ENCODE measurements at places on chromosomes 3 and 15.
A peak's percentile ranks its signal among the peaks of the same experiment; 100 is the strongest.

GRCh38 chr3:72549761-72550581, 298.3 kb downstream of the SHQ1 start:
- no peak for DNase-seq

- no peak for DNase-seq
Observed at GRCh38 chr15:44530653-44531052, 6.3 kb upstream of the EIF3J start.

- peak; percentile 89 for DNase-seq
Observed at GRCh38 chr3:128993461-128994172, at the start of gene CFAP92. CFAP92 (minus strand) TSS chr3:128994076; CDS start chr3:128993304, 772 bp downstream.

- no peak for DNase-seq
Observed at GRCh38 chr15:23457890-23458289, 10.8 kb upstream of the GOLGA6L2 start.

DNA sequence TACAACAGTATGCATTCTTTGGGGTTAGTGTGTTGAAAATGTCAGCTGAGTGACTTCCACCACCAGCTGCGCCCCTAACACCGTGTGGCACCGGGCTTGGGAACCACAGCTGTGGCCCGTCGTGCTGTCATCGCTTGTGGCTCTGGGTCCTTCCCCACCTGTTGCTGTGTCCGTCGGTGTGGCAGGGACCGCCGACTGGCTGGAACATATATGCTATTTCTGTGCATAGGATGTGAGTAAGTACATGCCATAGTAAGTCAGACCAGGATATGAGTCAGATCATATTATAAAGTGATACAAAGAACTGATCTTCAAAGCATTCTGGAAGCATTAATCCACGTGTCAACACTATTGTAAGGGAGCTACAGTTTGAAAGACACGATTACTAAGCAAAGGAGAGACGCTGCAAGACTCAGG, 31.9 kb downstream of the EHD4 start:
- peak; percentile 74 for DNase-seq

GRCh38 chr15:47367726-47368390, 349.4 kb upstream of the SEMA6D start:
- DNase-seq: no peak

GRCh38 chr15:33788906-33789540, 179.3 kb upstream of the CHRM5 start:
- DNase-seq: no peak

GRCh38 chr15:38017721-38018120, 83.3 kb downstream of the TMCO5A start:
- DNase-seq: no peak

- DNase-seq: peak; percentile 7
Observed at GRCh38 chr3:160226026-160226907, 1.0 kb downstream of the C3orf80 start.

GRCh38 chr3:127604035-127604434, 5.8 kb downstream of the MCM2 start:
- DNase-seq: no peak

- DNase-seq: no peak
Observed at GRCh38 chr3:9898467-9899241, 4.0 kb upstream of the IL17RE start.

DNA sequence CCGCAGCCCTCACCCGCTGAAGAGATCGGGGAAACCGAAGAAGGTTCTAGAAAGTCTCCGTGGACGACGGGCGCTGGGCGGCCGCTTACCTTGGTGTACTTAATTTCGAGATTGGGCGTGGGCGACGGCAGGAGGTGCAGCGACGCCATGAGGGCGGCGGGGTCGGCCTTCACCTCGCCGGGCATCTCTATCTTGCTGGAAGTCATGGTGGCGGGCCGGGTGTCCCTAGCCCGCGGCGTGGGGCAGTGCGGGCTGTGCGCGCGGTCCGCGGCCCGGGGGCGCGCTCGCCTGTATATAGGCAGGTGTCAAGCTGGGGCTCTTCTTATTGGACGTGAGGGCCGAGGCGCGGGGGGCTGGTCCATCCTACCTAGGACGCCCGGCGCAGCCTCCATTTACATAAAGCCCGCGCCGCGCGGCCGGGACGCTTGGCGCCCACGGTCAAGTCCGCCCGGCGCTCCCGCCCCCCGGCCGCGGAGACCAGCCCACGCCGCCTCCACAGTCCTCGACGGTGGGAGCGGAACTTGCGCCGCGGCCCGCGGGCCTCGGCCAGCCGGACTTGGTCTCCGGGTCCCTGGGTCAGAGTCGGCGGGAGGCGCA, at the start of gene ALDH1A2:
Gene ALDH1A2 (minus strand): TSS at position 267 of the 597 bp plus-strand sequence. CDS start 61 bp downstream, at position 206.
- DNase-seq: no peak

DNA sequence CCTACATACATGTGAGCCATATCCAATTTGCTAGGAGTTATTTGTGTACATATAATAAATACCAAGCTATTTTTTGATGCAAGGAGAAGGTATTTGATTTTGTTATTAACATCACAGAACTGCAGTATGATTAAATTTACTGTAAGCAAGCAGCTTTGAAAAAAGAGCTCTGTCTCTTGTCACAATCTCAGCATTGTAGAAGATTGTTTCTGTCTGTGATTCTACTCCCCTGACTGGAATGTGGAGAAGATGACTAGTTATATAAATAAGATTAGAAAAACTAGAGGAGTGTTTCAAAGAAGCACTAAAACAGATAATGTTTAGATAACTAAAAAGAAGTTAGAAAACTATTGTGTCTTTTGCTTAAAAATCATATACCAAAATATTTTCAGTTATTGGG, 17.1 kb upstream of the DCBLD2 start:
- DNase-seq: no peak

GRCh38 chr3:143090486-143090885, 29.1 kb upstream of the CHST2 start:
- DNase-seq: no peak

DNA sequence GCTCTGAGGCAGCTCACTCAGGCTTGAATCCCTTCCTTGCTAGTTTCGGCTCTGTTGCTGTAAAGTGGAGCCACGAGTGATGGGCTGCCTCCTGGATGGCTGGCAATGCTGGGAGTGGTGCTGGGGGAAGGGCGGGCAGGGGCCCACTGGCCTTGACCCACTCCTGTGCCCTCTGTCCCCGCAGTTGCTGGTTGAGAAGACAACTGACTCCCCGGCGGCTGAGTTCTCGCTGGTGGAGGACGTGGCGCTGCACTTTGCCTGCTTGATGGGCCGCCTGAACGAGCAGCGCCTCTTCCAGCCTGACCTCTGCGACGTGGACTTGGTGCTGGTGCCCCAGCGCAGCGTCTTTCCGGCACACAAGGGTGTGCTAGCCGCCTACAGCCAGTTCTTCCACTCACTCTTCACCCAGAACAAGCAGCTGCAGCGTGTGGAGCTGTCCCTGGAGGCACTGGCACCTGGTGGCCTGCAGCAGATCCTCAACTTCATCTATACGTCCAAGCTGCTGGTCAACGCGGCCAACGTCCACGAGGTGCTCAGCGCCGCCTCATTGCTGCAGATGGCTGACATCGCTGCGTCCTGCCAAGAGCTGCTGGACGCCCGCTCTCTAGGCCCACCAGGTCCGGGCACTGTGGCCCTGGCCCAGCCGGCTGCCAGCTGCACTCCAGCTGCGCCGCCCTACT, 4.7 kb downstream of the ZBTB47 start:
- no peak for DNase-seq

- DNase-seq: no peak
Observed at GRCh38 chr3:37708789-37709188, 152.9 kb upstream of the CTDSPL start.

DNA sequence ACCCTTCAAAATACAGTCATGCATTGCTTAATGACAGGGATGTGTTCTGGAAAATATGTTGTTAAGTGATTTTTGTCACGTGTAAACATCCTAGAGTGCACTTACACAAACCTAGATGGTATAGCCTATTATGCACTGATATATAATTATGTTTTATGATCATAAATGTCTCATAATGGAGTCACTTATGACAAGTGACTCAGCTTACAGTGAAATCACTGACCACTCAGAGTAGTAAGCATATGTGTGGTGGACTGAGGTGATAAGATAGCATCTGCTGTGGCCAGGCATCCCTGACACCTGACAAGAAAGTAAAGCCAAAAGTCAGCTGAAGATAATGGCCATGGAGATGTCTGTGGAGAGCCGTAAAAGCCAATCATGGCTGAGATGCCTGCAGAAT, 5.4 kb downstream of the ACAD11 start:
- no peak for DNase-seq

- no peak for DNase-seq
Observed at GRCh38 chr15:48823237-48823636, 12.4 kb upstream of the CEP152 start.

DNA sequence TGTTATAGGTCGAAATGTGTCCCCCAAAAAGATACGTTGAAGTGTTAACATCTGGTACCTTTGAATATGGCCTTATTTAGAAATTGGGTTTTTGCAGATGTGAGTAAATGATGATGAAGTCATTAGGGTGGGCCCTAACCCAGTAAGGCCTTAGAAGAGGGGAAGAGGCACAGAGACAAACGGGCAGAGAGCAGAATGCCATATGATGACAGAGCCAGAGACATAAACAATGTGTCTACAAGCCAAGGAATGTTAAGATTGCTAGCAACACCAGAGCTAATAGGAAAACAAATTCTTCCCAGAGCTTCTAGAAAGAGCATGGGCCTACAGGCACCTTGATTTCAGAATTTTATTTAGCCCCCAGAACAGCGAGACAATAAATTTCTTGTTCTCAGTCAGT, 693.1 kb upstream of the NECTIN3 start:
- DNase-seq: no peak

GRCh38 chr3:142056656-142057330, 92.6 kb downstream of the TFDP2 start:
- DNase-seq: no peak

DNA sequence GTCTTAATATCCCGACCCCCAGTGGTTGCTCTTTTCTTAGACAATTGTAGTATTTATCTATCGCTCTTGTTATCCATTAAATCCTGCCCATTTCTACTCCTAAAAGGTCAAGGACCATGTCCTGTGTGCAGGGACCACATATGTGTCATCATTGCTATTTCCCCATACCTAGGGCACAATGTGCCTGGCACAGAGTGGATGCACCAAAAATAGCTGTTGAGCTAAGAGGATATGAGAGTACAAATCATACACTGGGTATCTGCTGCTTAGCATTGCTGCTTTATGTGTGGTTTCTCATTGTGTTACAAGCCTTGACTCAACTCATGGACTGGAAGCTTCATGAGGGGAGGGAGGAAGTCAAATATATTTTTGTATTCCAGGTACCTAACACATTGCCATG, 3.4 kb upstream of the MITF start:
- no peak for DNase-seq

GRCh38 chr3:193662757-193663322, 69.8 kb downstream of the OPA1 start:
- no peak for DNase-seq

DNA sequence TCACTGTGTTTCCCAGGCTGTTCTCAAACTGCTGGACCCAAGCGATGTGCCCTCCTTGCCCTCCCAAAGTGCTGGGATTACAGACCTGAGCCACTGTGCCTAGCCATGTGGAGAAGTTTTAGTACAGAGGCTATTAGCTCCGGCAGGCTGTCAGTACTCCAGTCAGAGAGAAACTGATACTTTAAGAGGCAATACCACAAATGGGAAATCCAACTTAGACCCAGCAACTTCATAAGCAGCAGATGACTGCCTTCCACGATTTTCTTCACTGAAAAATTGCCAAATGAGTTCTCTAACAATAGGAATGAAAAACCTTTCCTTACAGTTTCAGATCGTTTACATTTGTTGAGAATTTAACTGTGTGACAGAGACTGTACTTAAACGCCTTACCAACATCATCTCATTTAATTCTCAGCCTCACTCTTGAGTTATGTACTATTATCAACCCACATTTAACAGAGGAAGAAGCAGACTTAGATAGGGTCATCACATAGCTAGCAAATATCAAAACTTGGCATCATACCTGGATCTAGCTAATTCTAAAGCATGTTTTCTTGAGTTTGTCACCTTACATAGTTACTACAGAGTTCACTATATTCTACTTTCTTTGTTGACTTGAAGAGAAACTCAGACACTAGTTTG, 127.4 kb downstream of the TCF12 start:
- DNase-seq: no peak

- DNase-seq: no peak
Observed at GRCh38 chr15:86591994-86592735, 512.5 kb downstream of the AGBL1 start.

DNA sequence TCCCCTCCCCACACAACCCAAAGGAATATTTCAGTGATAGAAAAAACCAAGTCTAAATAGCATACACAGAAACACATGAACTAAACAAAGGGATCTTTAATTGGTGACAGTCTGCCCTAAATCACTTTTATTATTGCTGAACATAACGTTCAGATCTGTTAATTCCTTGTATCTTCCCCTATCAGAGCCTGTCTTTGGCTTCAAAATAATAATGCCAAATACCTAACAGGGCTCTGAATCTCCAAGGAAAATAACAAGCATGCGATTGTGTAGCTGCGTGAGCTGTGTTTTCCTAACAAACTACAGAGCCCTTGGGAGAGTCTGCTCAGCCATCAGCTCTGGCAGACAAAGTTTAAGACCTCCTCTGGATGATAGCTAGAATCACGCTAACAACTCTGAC, 1010.1 kb downstream of the ROBO1 start:
- no peak for DNase-seq

GRCh38 chr3:45944830-45945620, 1.8 kb downstream of the CXCR6 start:
- DNase-seq: no peak

Measured in activated CD4-positive, alpha-beta T cell treated with anti-CD3 and anti-CD28 coated beads, Interleukin-2, amount 50 U/mL, for 48 hours (primary cell).